ENCODE measurements at places on chromosomes 12 and 14.

DNA sequence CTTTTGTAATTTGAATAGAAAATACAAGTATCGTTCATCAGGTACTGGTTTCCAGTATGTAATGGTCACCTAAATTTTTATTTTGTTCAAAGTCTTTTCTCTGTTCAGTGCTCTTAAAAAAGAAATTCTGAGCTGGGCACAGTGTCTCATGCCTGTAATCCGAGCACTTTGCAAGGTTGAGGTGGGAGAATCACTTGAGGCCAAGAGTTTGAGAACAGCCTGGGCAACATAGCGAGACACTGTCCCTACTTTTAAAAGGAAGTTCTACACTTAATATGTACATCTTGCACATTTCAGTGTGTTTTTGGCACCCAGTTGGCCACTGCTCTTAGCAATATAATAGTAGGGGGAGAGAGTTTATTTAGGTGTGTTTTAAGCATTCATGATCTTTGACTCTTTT lies 27.9 kb downstream of the PCNX1 start:
- DNase-seq = no peak

DNA sequence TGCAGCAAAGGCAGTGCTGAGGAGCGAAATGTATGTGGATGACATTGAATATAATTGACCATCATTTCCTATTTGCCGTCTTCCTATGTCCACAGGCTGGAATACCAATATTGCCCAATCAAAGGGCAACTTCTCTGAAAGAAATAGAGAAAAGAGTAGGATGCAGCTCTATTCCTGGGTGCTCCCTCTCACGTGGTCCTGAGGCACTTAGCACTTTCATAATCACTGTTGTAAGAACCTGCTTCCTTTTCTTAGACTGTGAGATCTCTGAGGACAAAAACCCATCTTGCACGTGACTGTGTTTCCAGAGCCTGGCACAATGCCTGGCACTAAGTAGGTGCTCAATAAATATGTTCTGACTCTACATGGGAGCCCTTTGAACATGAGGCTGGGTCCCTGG lies 122.7 kb upstream of the CPM start:
- no peak for DNase-seq

- DNase-seq = peak; percentile 74
These were observed 414.9 kb downstream of the APAF1 start for GRCh38 chr12:99059824-99060511.

GRCh38 chr14:80809663-80810062 lies 131.9 kb downstream of the CEP128 start:
- no peak for DNase-seq

DNA sequence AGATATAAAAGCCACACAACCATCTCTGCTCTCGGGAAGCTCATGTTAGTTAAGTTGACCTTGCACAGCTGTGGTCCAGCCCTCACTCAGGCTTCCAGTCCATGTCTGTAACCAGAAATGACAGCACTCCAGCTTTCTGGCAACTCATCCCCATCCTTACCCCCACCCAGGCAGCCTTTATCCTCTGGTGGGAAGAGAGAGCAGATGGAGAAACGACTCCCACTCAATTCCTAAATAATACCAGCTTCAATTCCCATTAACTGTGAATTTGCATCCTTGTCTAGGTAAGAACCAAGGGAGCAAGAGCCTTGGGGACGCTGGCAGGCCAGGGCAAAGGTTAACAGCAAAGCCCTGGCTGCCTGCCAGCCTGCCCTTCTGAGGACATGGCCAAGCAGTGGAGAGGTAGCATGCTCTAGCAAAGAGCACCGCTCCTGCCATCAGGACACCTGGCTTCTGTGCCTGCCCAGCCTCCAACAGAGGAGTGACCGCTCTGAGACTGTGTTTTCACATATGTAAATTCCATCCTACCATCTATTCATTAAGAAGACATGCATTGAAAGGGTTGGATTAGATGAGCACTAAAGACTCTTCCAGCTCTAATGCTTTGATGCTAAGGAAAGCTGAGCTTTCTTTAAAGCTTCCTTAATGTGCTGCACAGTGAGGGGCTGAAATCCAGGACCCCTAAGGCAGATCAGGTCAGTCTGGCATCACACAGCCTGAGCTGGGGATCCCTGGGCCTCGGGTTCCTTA lies 236.1 kb downstream of the GRIN2B start:
- no peak for DNase-seq

DNA sequence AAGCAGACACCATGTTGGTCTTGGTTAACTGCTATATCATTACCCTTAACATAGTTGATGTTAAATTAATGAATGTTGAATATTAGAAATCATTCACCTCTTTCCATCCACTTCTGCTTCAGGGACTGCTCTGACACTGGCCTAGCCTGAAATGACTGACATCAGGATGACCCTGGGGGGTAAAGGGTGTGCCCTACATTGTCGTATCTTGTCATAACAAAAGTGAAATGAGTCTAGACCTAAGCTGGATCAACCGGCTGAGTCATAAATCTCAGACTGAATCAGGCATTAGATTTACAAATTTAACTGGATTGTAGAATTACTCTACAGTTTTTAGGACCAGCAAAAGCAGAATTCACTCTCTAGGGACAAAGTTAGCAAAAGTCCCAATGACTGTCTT lies 35.3 kb downstream of the KICS2 start:
- DNase-seq = no peak

GRCh38 chr12:50964432-50964831 lies 12.1 kb downstream of the HIGD1C start:
- no peak for DNase-seq

DNA sequence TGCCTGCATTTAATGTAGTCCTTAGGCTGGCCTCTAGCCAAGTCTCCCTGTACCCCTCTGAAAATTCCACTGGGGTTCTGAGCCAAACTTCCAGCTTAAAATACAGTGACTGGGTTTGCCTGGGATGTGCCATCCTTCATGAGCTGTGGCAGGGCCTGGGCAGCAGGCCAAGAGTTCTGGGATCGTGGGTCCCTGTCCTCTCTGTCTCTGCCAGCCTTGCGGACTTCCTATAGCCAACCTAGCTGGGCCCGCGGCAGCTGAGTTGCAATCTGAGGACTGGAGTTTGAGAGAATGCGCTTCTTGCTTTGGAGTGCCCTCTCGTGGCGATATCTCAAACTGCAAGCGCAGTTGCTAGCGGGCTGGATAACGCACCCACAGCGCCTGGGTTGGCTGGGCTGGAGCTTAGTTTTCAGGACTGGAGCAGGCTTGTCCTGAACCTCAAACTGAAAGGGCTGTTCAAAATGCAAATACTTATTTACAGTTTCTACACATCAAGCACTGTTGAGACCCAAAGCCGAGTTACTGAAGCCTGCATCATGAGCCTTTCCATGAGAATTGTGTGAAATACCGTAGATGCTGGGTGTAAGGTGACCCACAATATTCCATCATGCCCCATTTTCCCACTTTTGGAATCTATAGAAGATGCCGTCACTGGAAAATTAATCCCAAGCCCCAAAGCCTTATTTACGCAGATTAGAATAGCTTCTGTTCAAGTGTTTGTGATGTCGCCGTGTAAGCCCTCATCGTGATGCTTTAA lies 7.3 kb upstream of the IFI27L2 start:
- DNase-seq = peak; percentile 76

DNA sequence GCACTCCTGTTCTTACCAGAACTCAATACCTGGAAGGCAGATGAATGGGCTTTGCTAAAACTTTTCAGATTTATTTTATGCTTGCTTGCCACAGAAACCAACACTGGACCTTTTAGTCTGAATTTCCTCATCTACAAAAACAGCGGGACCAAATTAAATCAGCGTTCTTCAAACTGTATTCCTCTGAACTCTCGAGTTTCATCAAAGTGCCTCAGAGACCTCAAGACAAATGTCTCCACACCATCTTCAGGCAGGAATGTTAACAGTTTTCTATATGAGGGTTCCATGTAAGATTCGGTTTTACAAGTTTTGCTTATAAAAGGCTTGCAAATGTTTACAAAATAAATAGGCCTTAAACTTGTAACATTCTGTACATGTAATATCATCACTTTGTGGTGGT lies 74.6 kb downstream of the MED13L start:
- DNase-seq = peak; percentile 48

GRCh38 chr14:22848351-22849164 lies 12.2 kb downstream of the MMP14 start:
- peak; percentile 88 for DNase-seq

- no peak for DNase-seq
These were observed 51.5 kb downstream of the GTF2A1 start for GRCh38 chr14:81169267-81169666.

- DNase-seq = no peak
These were observed 17.9 kb downstream of the NFKBIA start for GRCh38 chr14:35386673-35387125.

GRCh38 chr12:120125792-120126634 lies 9.5 kb upstream of the RAB35 start:
- no peak for DNase-seq

DNA sequence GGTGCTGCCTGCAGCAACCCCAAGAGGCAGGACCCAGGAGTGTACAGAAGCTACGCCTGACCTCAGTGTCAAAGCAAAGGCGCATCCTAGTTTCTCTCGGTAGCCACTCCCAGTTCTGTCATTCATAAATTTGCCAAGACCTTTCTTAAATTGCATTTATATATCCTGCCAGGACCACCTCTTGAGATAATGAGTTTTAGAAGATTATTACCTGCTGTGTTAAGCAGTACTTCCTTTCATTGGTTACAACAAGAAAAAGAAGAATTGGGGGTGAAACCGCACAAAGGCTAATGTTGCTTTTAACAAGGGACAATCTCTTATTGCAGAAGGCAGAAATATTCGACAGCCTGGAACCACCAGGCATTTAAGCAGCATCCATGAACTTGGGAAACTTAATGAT lies 57.8 kb downstream of the CIT start:
- no peak for DNase-seq

- no peak for DNase-seq
These were observed 82.1 kb downstream of the ZFP36L1 start for GRCh38 chr14:68710776-68711175.

DNA sequence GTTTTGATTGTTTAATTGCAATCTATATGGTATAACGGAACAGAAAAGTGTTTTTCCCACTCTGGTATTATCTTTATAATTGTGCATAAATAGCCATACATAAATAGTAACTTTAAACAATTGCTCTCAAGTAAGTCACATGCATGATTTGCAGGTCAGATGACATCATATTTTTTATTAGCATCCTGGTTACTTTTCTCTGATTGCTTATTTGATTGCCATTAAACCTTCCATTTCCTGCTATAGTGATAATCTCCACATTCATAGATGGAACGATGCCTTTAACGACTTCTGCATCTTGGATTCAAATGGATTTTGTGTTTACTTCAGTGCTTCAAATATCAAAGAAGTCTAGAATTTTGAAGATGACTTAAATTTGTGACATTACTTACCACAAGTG lies 3.5 kb upstream of the KLRK1 start:
- DNase-seq = no peak

DNA sequence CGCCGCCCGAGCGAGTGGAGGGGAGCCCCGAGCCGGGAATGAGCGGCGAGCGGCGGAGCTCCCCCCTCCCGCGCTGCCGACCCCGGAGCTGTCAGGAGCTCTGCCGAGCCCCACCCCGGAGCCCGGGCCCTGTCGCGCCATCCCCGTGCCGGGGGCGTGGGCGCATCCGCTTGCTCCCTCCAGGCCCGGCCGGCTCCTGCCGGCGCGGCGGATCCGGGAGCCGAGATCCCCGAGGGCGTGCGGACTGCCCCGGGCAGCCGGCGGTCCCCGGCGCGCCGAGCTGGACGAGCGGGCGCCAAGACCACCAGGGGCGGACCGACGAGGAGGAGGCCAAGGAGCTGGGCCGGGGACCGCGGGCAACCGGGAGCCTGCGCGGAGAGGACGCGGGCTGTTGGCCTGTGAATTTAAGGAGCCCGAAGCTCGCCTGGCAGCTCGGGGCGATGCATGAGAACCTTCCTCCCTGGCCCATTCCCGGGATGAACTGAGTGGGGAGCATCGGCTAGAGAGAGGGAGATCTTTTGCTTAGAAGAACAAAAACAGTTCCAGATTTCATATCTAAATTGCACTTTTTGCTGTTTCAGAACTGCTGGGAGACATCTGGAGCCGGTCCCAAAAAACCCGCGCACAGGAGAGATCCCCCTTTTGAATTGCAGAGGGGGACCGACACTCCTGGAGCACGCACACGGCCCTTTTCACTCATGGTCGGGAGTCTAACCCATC lies 2.0 kb downstream of the PTHLH start:
- DNase-seq = peak; percentile 30

DNA sequence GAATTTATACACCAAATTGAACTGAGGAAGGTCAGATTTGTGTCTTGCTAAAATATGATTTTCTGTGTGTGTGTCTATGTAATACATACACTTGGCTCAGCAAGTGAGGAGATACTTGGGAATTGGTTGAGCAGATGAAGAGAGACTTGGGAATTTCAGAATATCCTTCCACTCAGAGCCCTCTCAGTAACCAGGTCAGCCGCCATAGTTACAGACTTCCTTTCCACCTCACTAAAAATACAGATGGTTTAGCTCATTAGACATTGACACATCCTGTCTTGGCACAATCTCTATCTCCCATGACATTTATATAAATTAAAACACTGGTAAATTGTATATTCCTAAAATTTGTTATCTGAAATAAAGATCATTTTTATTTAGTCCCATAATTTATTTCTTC lies 15.9 kb downstream of the PIK3C2G start:
- no peak for DNase-seq

DNA sequence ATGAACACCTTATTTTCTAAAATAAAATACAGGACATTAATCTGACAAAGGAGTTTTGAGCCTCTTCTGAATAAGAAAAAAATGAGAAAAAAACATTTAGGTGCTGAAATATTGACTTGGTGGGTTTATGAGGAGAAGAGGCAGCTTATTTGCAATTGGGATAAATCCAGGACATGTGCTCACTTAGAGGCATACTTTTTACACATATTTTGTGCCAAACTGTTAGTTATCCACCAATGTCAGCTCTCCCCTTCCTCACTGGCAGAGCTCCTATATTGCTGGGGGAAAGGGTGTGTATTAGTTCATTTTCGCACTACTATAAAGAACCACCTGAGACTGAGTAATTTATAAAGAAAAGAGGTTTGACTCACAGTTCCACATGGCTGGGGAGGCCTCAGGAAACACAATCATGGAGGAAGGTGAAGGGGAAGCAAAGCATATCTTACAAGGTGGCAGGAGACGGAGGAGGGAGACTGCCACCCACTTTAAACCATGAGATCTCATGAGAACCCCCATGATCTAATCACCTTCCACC lies 135.4 kb upstream of the EGLN3 start:
- DNase-seq = no peak

GRCh38 chr12:124179936-124180607 lies 114.8 kb upstream of the RFLNA start:
- DNase-seq = no peak

- no peak for DNase-seq
These were observed 14.7 kb upstream of the CDH24 start for GRCh38 chr14:23071921-23072539.

Data from fibroblast of skin of right quadriceps (primary cell).